ENCODE measurements at places on chromosomes 13 and 19. TPM values are rescaled to one million over a fixed set of nuclear protein-coding genes. Genes with fewer than 3 reads are reported as not detected.

DNA sequence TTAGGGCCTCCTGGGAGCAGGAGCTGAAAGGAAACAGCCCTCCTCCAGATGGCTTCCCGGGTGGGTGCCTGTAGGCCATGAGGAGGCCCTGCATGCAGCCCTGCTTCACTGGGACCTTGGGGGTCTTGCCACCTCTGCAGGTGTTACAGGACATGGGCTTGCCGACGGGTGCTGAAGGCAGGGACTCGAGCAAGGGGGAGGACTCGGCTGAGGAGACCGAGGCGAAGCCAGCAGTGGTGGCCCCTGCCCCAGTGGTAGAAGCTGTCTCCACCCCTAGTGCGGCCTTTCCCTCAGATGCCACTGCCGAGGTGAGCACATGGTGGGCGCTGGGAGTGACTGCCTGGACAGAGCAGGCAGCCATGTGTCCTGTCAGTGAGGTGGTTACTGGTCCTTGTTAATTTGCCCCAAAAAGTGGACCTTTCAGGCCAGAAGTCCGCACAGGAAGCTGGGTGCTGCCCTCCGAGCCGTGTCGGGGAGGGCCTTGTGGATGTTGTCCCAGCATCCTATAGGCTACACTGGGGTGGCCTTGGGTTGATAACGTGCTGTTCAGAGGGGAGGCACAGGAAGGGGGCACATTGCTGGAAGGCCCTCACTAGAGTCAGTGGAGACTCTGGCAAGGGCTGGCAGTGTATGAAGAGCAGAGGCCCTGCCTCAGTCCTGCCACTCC lies 18.7 kb upstream of the QTRT1 start:
- DNase-seq, result no peak

DNA sequence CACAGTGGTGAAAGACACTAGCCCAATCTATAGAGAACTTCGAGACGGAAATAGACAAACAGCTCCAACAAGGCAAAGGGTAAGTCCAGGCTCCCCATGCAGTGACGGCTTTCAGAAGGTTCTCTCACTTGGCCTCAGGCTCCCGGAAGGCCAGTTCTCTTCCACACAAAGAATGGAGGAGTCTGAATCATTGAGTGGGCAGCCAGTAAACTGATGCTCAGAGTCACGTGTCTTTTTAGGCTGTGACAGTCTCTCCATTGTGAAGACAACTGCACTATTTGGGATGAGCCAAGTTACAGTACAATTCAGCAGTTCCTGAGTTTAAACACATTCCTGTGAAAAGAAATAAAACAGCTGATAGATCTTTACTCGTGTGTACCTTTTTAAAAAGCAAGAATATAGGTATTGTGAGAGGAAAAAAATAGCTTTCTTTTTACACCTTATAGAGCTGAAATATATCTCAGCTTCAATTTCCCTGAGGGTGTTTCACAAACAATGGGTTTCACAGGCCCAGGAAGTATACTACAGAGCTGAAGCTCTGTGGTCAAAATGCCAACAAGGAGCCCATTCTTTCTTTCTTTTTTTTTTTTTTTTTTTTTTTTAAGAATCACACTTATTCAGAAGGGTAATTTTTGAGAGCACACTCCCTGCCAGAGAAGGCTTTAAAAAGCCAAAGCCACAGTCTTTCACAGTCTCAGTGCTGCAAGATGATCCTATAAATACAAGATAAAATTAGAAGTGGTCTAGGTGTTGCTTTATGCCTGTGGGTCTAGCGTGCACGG lies 135.1 kb downstream of the FREM2 start:
- DNase-seq, result no peak

The GSX1 gene
- not detected for total RNA-seq

GRCh38 chr13:79044415-79044814 lies 361.6 kb downstream of the RBM26 start:
- DNase-seq, result no peak

The SPIB gene
- total RNA-seq, result 0.45 TPM

DNA sequence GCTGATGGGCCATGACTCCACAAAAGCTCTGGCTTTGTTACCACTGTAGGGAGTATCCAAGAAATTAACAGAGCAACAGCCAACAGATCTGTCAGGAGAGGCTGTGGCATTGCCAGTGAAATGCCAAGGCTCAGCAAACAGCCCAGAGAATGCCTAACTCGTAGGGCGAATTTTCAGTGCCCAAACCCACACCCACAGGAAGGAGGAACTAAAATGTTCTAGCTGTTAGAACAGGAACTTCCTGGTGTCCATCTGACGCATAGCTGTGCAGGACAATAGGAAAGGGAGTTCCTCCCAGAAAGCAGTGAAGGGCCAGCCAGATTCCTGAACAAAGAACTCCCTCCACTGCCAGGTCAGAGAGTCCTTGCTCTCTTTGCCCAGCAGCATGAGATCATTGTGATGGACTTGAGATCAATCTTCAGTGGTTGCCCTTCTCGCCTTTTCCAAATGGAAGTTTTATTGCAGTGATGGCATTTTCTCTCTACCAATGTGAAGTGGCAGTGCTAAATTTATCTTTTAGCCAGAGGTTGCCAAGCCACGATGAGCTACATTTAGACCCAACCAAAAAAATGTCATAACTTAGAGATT lies 224.2 kb upstream of the STARD13 start:
- no peak for DNase-seq

GRCh38 chr19:42216653-42217519 lies 591 bp downstream of the DEDD2 start:
- peak; percentile 49 for DNase-seq

Measured in activated CD4-positive, alpha-beta memory T cell treated with anti-CD3 and anti-CD28 coated beads for 36 hours (primary cell).